Suppressor macrophage treated with lipopolysaccharide for 4 hours (primary cell): ENCODE measurements at places on chromosomes 5 and 9.

GRCh38 chr5:103532086-103532734 lies 30.4 kb downstream of the NUDT12 start:
- DNase-seq, result no peak

GRCh38 chr9:35488021-35488420 lies 1.9 kb upstream of the RUSC2 start:
- no peak for DNase-seq

- DNase-seq, result no peak
Measured at GRCh38 chr9:121930956-121931355, 162.2 kb downstream of the TTLL11 start.

GRCh38 chr5:123450640-123451039 lies 27.4 kb upstream of the CEP120 start:
- no peak for DNase-seq

DNA sequence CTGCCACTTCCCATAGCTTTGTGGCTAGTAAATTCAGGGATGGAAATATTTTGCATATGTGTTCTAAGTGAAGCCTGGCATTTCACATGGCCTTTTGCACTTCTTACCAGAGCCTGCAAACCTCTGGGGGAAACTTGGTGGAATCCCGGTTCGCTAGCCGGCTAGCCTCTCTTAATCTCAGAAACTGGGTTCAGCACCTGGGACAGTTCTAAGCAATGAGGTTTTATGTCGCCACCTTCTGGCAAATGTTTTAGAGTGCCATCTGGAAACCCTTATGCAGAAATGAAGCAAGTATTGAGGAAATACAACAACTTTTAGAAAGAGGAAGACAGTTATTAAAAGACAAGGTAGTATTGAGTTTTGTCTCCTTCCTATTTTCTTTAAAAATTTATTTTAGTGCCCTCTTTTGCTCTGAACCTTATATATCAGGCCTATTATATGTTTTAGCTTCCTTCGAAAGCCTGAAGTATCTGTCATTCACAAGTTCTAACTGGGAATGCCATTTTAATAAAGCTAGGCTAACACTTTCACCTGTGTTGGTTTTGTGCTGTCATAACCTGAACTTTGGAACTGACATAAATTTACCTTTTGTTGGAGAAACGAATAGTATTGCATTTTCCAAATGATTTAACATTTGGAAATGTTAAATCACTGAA lies 963 bp upstream of the HTR1A start:
- peak; percentile 72 for DNase-seq

- no peak for DNase-seq
Measured at GRCh38 chr5:25006734-25007133, 362.0 kb upstream of the CDH10 start.

GRCh38 chr5:137831526-137831925 lies 36.1 kb upstream of the MYOT start:
- DNase-seq, result no peak

DNA sequence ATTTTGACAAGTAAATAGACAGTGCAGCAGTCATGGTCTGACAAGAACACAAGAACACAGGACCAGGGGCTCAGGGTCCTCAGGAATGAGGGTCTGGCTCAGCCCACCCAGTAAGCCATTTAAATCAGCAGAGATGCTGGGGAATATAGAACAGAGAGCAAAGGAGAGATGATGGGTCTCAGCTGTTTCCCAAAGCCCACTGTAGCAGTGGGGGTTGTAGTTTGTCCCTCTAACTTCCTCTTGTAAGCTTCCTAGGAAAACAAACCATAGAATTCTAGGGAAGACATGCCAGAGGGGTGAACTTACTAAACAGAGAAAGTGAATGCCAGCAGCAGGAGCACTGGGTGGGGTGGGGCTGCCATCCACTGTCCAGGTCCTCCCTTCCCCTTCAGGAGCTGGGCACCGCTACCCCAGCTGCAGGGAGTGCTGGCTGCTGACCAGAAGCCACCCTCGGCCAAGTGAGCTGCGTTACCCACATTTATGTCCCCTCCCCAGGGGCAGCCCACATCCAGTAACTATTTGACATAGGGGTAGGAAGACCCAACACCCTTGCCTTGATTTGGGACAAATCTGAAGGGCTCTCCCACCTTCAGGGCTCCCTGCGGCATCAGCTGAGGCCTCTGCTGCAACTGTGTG lies 41.6 kb downstream of the GABBR2 start:
- no peak for DNase-seq

DNA sequence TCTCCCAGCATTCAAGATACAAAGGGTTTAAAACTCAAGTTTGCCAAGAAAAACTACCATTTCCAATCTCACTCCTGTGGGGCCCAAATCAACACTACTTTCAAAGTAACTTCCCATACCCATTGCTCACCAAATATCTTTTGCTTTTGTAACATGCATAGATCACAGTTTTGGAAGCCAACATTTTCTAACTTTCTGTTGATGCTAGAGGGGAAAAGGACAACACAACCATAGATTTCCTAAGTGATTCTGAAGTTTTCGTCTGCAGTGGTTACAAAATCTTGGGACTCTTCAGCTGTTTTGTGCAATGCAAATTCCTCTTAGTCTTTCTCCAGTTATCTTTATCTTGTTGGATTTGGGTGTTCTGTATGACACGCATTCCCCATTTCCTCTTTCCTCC lies 94.1 kb upstream of the PAPPA start:
- no peak for DNase-seq

GRCh38 chr5:121285801-121286521 lies 565.7 kb upstream of the FTMT start:
- DNase-seq, result no peak

DNA sequence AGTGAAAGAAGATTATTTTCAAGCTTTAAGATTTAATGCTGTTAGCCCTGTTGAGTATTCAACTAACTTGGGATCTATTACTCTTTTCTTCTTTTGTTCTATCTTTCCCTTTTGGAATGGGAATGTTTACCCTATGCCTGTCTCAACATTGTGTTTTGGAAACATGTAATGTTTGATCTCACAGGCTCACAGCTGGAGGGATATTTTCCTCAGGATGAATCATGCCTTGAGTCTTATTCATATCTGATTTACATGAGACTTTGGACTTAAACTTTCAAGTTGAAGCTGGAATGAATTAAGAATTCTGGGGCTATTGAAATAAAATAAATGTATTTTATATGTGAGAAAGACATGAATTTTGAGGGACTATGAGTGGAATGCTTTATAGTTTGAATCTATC lies 607.8 kb upstream of the PTGER4 start:
- DNase-seq, result no peak

GRCh38 chr9:23571414-23572104 lies 254.5 kb downstream of the ELAVL2 start:
- DNase-seq, result no peak

- DNase-seq, result no peak
Measured at GRCh38 chr5:170139786-170140335, 34.2 kb downstream of the FOXI1 start.

GRCh38 chr5:168370831-168371230 lies 79.4 kb downstream of the WWC1 start:
- DNase-seq, result no peak
